HFFc6 (cell line): ENCODE measurements at places on chromosomes 16 and 17. TPM values are rescaled to one million over a fixed set of nuclear protein-coding genes. Genes with fewer than 3 reads are reported as not detected.
A peak's percentile ranks its signal among the peaks of the same experiment; 100 is the strongest.

DNA sequence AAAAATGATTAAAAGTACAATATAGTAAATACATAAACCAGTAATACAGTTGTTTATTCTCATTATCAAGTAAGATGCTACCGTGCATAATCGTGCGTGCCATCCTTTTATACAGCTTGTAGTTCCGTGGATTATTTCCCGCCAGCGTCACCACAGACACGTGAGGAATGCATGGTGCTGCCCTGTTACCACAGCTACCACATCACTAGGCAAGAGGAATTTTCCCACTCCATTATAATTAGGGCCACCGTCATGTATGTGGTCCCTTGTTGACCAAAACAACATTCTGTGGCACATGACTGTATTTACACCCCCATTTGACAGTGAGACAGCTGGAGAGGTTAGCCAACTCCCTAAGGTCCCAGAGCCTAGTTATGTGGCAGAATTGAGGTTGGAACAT, 30.5 kb upstream of the LGALS9 start:
- no peak for DNase-seq

DNA sequence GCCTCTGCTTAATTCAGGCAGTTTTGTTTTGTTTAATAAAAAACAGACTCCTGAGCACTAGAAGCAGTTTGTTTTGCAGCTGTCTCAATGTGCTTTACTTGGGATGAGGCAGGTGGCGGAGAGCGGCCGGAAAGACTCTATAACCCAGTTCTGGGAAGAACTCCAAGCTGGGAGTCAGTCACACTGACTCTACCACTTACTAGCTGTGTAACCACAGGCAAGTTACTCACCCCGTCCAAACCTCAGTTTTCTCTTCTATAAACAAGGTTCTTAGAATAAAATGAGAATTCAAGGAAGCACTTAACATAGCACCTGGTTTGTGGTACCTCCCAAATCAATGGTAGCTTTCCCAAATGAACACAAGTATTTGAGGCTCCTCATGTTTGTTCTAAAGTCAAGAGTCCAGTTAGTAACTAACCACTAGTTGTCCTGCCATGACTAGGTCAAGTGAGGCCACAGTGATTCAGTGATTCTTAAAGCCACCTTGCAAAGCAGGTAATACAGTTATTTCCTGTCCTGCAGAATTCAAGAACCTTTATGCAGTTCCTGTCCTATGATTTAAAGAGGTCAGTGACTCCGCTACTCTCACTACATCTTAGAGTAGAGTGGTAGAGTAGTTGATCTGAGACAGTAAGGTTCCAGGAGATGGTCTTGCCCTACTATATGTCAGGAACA, 2.7 kb downstream of the TXNDC17 start:
- no peak for DNase-seq

DNA sequence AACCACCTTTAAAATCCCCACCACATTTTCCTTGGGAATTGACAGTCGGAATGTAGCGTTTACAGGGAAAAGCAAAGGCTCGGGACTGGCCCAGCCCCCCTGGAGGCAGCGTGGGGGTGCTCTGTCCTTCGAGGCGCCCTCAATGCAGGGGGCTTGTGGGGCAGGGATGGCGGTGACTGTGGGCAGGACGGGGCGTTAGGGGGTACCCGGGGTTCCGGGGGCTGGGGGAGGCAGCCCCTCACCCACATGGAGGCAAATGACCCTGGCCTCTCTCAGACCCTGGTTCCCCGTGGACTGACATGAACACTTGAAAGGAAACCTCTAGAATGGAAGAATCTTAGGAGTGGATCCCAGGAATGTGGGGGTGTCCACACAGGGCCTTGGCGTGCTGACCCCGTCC, 78.4 kb upstream of the GNG13 start:
- no peak for DNase-seq

GRCh38 chr16:84735849-84736586, 36.2 kb downstream of the USP10 start:
- DNase-seq = no peak

GRCh38 chr17:59766491-59766890, 59.0 kb downstream of the VMP1 start:
- DNase-seq = no peak

GRCh38 chr17:78759203-78759968, 22.7 kb downstream of the CYTH1 start:
- no peak for DNase-seq

- no peak for DNase-seq
Observed at GRCh38 chr17:76376318-76377133, 7.9 kb upstream of the SPHK1 start.

DNA sequence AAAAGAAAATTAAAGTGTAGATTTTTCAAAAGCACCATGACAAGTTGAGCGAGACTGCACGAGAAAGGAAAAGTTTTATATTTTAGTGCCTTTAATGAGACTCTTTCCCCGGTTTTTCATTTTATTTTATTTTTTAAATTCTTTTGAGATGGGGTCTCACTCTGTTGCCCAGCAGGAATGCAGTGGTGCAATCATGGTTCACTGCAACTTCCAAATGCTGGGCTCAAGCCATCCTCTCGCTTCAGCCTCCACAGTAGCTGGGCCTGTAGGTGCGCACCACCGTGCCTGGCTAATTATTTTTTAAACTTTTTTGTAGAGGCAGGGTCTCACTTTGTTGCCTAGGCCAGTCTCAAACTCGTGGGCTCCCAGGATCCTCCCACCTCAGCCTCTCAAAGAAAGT, 5.7 kb upstream of the ATP2A3 start:
- no peak for DNase-seq

DNA sequence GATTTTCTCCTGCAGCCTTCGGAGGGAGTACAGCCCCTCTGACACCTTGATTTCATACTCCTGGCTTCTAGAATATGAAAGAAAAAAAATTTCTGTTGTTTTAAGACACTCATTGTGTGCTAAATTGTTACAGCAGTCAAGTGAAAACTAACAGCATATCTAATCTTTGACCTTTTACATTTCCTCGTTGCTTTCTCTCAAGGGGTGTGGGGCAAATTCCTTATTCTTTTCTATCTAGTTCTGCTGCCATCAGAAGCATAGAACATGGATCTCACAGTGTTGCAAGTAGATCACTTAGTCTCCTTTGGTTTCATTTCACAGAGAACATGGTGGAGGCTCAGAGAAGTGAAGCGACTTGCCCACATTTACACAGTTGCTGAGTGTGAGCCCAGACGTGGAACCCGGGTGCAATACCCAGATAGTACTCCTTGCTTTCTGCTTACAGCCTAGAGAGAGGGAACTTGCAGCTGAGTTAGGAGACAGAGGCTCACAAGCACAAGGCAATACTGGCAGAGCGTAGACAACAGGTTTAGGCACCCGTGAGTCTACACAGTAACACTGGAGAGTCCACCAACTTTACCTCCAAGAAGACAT, 28.7 kb upstream of the MMD start:
- no peak for DNase-seq

- DNase-seq = peak; percentile 16
Observed at GRCh38 chr17:80270836-80271235, 10.2 kb downstream of the RNF213 start.

- DNase-seq = no peak
Observed at GRCh38 chr16:88977018-88977811, at the start of gene CBFA2T3. CBFA2T3 (minus strand) TSS chr16:88977207; CDS start chr16:88976807, 400 bp downstream.

DNA sequence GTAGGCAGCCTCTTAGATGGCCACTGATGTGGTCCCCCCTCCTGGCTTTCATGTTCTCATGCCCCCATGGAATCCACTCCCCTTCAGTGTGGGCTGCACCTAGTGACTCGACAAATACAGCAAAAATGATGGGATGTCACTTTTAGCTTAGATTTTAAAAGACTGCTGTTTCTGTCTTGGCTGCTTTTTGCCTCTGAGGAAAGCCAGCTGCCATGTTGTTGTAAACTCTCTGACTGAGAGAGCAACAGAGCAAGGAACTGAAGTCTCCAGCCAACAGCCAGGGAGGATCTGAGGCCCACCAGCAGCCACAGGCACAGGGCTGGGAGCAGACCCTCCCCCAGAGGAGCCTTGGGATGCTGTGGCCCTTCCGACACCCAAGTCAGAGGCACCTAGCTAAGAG, 60.6 kb upstream of the MARCHF10 start:
- no peak for DNase-seq

- no peak for DNase-seq
Observed at GRCh38 chr17:17108451-17109049, 66.3 kb downstream of the MPRIP start.

- DNase-seq = no peak
Observed at GRCh38 chr17:45108595-45109521, 23.5 kb downstream of the PLCD3 start.

DNA sequence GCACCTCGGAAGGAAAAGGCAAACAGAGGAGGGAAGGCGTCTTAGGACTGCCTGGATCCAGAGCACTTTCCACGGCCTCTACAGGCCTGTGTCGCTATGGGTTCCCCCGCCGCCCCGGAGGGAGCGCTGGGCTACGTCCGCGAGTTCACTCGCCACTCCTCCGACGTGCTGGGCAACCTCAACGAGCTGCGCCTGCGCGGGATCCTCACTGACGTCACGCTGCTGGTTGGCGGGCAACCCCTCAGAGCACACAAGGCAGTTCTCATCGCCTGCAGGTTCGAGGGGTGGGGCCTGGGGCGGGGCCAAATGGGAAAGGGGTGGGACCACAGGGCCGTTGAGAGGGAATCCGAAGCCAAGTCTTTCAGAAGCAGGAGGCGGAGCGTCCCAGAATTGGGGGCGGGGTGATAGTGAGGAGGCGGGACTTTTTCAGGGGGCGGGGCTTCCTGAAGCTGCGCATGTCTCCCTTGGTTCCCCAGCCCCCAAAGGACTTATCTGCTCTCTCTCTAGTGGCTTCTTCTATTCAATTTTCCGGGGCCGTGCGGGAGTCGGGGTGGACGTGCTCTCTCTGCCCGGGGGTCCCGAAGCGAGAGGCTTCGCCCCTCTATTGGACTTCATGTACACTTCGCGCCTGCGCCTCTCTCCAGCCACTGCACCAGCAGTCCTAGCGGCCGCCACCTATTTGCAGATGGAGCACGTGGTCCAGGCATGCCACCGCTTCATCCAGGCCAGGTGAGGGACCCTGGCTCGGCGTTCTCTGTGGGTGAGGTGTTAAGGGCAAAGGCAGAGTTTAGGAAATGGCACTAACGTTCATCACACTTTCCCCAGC, 939 bp downstream of the BCL6B start:
- no peak for DNase-seq

DNA sequence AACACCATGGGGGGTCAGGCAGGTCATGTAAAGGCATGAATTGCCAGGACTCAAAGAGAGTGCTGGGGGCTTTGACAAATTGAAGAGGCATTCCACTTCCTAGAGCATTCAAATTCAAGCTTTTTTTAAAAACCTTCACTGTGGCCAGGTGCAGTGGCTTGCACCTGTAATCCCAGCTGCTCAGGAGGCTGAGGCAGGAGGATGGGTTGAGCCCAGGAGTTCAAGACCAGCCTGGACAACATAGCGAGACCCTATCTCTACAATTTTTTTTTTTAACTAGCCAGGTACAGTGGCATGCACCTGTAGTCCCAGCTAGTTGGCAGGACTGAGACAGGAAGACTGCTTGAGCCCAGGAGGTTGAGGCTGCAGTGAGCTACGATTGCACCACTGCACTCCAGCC, 17.2 kb downstream of the ABCC12 start:
- no peak for DNase-seq

- peak; percentile 37 for DNase-seq
Observed at GRCh38 chr16:72099377-72099818, 5.8 kb downstream of the DHX38 start.

DNA sequence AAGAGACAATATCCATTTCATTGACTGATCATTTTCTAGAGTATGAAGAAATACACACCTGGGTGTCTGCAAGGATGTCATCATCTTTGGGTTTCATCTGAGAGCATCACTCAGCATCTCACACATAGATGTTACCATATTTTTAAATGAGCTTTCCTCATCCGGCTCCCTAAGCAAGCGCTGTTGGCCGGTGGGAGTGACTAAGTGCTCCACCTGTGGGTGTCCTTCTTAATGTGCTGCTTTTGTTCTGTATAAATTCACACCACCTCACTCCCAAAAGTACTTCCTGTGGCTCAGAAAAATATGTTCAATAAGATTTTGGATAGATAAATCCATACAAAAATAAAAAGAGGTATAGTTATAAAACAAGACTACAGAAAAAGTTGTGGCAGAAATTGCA, 7.4 kb downstream of the SSTR2 start:
- no peak for DNase-seq

DNA sequence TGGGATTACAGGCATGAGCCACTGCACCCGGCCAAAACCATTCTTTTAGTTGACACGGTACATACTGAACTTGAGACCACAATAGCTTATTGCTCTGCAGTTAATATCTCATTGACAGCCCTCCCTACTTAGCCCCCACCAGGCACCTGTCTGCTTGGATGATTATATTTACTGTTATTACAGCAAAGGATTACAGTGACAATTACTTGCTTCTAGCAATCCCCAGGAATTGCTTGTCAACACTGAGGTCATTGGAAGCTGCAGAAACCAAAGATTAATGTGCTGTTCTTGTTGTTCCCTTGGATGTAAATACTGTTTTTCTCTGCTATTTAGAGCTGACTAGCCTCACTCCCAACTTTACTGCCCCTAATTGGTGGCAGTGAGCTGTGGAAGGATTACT, 211.2 kb downstream of the LGALS9B start:
- DNase-seq = no peak

DNA sequence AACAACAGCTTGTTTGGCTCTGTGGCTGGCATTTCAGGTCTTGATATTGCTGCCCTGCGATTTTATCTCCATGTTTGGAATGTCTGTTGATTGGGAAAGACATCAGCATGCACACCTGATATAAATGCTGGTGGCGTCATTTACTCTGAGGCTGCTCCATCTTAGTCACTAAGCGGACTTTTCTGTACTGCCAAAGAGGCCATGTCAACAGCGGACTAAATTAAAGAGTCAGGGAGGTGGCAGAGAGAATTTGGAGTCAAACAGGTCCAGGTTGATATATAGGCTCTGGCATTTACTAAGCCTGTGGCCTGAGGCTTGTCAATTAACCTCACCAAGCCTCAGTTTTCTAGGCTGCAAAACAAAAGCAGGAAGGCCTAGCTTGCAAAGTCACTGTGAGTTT, 6.2 kb downstream of the RBFOX1 start:
- no peak for DNase-seq

DNA sequence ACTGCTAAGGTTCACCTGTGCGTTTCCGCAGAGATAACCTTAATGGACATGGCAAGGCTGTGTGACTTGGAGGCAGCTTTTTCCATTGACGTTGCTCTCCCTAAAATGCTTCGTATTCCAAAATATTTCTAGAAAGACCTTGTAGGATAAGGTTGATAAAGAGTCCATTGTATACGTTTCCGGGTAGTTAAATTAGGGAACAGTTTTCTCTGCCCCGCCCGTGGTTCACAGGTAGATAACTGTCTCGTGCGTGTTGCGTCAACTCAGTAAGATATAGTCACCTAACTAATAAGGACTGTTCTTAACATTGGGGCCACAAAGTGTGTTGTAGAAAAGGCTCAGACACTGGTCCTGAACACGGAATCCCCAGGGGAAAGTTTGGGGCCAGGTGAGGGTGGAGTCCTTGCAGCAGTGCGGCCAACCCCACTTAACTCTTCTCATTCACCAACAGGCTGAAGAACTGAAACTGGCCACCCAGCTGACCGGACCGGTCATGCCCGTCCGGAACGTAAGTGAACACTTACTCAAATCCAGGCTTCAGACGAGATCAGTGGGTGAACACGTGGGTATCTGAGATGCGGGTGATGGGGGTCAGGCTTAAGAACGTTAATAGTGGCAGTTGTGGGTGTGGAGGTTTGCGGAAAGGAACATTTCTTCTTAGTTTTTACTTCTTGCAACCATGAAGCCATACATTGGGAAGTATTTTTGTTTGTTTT, 1.6 kb downstream of the RPL13 start:
- DNase-seq = no peak

The TMC8 gene
- total RNA-seq = not detected in 3 replicates

The SULT1A3 gene
- total RNA-seq = 3.4 and 4.9 TPM in 2 replicates

The FBXW10B gene
- total RNA-seq = 0.15 to 0.32 TPM (median 0.30 TPM) in 3 replicates

The ZNF423 gene
- total RNA-seq = not detected in 2 replicates
